ENCODE measurements at places on chromosomes 12 and 14.
A peak's percentile ranks its signal among the peaks of the same experiment; 100 is the strongest.

DNA sequence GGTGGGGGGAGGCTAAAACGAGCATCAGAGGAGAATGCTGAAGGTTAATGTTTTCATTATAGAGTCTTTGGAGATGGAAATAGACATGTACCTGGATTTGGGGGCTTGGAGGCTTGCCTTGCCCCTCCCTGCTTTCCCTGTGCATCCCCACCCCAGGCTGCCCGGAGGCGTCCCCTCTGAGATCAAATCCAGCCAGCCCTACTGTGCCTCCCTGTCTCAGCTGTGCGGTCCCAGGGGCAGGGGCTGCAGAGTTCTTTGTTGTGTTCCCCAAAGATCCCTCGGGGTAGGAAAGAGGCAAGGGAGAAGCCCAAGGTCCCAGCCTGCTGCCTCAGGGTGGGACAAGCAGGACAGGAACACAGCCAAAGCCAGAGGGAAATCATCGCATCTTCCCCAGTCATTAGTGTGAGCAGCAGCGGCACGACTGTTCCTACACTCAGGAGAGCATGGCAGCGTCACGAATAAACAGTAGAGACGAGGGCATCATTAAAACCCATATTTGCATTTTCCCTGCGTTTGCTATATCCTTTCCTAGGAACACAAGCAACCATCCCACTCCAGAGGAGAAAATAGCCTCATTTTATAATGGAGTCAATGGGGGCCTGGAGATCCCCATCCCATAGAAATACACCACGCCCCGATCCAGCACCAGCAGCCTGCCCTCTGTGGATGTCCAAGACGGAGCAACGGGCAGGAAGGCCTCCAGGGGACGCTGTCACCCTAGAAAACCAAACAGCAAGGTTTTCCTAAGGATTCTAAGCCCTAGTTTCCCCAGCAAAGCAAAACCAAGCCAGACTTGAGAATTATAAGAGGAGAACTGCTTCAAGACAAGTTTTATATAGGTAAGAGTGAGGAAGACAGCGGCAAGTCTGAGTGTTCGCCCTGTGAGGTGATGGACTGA, 32.4 kb downstream of the ANO2 start:
- no peak for DNase-seq

DNA sequence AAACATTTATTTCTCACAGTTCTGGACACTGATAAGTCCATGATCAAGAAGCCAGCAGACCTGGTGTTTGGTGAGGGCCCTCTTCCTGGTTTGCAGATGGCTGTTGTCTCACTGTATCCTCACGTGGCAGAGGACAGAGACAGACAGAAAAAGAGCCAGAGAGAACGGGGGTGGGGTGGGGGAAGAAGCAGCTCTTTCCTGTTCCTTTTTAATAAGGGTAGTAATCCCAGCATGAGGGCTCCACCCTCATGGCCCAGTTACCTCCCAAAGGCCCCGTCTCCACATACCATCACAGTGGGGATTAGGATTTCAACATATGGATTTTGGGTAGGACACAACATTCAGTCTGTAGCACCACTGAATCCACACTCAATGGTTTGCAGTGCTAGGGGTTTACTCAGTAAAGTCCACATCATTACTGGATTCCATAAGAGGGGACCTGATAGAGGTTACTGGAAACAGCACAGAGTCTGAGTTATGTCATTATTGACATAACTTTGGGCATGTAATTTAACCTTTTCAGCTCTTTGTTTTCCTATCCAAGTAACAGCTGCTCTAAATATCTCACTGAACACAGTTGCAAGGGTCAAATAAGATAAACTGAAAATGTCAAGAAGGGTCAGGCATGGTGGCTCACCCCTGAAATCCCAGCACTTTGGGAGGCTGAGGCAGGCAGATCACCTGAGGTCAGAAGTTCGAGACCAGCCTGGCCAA, 53.2 kb downstream of the RPAP3 start:
- no peak for DNase-seq

DNA sequence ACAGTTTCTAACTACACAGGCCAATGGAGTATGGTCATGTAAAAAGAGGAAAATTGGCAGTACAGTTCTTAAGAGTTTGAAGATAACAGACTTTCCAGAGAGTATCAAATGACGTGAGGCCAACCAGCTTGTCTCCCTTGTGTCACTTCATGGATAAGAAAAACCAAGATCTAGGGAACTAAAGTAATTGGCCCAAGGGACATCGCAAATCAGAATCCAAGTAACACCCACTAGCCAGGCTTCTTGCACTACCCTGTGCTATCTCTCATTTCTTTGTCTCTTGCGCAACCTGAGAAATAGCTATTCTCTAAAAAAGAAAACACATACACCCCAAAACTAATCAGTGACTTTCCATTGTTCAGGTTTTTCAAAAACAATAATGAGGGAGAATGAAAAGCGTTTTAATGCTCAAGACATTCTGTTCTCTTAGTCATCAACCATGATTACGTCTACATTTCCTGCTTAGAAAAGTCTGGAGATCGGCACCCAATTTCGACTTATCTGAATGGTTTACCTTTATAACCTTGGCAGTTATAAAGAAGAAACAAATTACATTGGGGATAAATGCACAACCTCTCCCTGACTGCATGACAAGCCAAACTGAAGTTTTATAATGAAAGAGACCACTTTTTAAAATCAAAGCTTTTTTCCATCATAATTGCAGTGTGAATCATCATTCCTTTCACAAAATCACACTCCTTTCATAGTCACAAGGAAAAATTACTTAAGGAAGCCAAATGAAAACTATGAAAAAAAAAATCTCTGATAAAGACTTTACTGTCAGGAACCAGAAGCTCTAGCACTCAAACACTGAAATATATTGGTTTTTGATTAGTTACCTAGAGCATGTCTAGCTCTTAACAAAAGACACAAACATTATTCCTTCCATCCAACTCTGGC, 42.1 kb downstream of the TMTC1 start:
- no peak for DNase-seq

- DNase-seq = no peak
Measured at GRCh38 chr12:121005346-121005815, 10.9 kb downstream of the C12orf43 start.

DNA sequence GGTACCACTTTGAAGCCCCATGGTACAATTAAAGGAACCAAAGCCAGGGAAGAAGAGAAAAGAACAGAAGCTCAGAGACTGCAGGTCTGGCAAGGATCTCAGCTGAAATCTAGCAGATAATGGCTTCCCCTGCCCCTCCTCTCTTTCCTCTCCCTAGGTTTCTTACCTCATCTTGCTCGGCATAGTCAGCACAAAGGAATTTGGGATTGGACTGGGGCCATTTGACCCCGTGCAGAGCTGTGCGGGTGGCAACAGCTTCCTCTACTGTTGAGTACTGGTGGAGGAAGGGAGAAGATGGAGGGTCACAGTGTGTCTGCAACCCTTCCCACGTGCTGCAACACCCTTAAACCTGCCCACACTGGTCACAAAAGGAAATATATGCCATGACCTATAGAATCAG, 4.7 kb upstream of the CDH24 start:
- DNase-seq = no peak

GRCh38 chr12:44655846-44656245, 220.3 kb downstream of the NELL2 start:
- no peak for DNase-seq

DNA sequence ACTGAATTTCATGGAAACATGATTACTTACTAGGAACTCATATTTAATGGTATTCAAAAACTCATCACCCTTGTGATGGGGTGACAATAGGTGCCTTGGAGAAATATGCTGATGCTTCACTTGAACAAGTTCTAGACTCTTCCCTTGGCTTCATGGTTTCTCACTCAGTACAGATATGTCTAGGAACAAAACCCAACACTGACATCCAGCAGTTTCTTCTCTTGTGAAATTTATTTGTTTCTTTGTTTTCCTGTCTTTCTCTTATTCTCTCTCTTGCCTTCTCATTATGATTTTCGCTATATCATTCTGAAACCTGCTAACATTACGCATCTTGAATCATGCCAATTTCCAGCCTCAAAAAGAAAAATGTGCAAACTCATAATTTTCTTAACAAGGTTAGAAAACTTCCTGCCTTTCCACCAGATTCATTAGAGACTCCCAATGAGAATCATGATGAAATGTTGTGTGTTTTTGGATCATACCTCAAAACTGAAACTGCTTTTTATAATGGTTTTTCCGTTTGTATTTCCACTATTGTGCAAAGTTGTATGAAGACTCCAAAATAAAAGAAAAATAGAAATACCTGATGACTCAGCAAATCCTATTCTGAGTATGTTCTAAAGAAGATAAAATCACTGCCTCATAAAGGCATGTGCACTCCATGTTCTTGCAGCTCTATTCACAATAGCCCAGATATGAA, 1021.5 kb downstream of the TMEM121 start:
- no peak for DNase-seq

GRCh38 chr14:33576014-33576413, 374.9 kb downstream of the EGLN3 start:
- no peak for DNase-seq

- DNase-seq = no peak
Measured at GRCh38 chr12:97283297-97283696, 179.3 kb upstream of the RMST start.

GRCh38 chr12:118136559-118137003, 657 bp downstream of the PEBP1 start:
- DNase-seq = peak; percentile 5

DNA sequence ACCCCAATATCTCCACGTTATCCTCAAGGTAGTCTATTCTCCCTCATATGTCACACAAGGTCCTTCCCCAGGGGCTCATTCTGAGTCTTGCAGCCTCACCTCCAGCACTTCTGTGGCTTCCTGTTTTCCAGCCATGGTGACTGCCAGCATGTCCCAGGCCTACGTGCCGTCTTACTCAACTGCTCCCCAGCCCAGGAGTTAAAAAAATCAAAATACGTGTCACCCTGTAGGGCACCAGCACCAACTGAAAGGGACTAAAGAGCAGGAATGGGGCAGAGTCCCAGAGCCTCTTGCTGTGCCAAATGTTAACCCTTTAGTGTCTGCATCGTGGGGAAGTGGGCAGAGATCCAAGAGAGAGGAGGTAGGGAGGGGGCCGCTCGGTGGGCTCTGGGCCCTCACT, 37.0 kb upstream of the MED13L start:
- no peak for DNase-seq

DNA sequence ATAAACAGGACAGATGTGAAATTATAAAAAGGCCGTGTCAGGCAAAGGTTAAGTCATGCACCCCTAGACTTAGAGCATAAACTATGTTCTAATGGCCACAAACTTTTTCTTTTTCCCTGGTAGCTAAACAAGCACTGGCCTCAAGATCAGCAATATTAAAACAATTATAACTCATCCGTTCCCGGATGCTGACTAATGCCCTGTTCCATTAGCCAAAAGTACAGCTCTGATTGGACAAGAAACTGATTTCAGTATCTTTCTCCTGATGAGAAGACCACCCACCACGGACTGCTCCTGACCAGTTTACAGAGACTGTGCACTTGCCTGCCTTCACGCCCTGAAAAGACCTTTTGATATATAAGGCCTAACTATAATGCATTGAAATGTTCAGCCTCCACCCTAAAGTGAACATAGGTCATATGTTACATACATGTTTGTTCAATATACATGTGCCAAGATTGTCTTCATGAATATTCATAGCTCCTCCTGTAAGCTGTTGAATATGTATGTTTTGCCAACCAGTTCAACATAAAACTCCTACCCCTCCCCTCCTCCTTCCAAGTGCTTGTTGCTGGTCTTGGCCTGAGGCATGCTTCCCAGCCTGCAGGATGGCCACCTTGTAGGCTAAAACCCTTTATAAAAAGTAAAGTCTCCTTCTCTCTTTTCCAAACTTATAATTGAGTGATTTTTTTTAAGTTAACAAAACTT, 162.0 kb downstream of the IPO8 start:
- no peak for DNase-seq

GRCh38 chr14:29846339-29847055, 81.2 kb downstream of the PRKD1 start:
- peak; percentile 86 for DNase-seq

GRCh38 chr12:1197264-1198018, 206.4 kb downstream of the ERC1 start:
- no peak for DNase-seq

- DNase-seq = no peak
Measured at GRCh38 chr12:93582351-93582750, 9.9 kb downstream of the SOCS2 start.

DNA sequence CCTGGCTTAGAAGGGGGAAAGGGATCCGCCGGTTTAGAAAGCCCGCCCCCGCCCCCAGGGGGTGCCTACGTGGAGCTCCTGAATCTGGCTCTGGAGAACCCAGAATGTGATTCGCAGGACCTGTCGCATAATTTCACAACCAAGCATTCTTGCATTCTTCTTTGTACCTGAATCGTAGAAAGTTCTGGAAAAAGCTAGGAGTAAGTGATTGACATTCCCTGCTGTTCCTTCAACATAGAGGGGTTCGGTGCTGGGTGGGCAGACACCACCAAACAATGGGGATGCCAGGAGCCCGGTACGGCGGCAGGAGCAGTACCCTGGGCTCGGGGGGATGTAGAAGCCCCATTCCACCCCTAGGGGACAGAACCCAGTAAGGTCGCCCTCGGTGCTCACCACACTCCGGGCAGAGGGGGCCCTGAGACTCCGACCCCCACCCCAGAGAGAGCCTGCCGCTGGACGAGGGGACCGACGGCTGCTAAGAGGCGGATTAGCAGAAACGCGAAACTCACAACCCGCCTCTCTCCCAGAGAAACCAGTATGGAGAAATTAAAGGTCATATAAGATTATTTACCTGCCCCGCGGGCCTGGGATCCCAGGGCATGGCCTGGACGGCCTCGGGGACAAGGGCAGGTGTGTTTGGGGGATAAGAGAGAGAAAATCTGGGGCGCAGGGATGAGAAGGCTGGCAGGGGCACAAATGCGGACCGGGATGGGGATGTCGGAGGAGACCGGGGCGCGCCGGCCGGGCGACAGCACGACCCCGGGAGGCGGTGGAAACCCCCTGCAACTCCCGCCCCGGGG, 520 bp downstream of the CSRP2 start:
- DNase-seq = peak; percentile 39

DNA sequence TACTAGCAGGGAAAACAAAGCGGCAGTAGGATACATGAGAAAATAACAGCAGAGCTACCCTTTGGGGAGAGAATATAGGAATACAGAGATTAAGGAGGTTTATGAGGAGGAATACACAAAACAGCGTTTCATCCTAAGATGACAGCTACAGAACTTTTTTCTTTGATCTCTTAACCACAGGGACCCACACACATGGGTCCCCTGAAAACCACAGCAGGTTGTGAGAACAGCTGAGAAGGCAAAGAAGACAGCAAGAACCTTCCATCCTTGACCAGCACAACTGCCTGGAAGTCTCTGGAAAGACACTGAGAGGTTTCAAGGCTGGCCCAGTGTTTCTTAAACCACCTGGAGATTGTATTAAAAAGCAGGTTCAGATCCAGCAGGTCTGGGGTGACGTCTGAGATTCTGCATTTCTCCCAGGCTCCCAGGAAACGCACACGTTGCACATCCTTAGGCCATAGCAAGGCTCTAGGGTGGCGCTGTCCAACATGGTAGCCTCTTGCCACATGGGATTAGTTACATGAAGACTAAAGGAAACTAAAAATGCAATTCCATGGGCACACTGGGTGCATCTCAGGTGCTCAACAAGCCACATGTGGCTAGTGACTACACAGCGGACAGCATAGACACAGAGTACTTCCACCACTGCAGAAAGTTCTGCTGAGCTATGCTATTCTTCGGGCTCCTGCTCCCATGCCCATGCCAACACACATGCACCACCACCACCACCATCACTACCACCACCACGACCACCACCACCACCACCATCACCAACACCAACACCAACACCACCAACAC, 92.3 kb downstream of the FOXN3 start:
- DNase-seq = no peak

Measured in DMS79 treated with DMSO at 0.1 percent for 48 hours (cell line).